Activated CD4-positive, alpha-beta memory T cell treated with anti-CD3 and anti-CD28 coated beads for 36 hours (primary cell): ENCODE measurements at places on chromosomes 1 and 21. TPM values are rescaled to one million over a fixed set of nuclear protein-coding genes. Genes with fewer than 3 reads are reported as not detected.

The OSCP1 gene
- 1.8 TPM for total RNA-seq

DNA sequence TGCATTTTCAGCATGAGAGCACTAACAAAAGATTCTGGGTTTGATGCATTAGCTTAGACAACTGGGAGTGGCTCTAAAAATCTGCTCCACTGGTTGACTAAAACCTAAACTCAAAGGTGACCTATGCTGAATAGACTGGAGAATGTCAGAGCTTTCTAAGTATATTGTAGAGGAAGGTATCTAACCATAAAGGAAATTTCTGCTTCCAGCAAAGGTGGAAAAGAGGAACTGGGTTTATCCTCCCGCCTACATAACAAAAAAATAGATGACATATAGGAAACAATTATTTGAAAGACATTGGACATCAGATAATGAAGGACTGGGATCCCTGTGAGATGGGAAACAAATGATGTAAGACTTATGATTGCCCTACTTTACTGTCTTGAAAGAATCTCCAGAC, 35.8 kb upstream of the CR2 start:
- DNase-seq = no peak

GRCh38 chr1:39646232-39647081, 7.0 kb upstream of the HEYL start:
- DNase-seq = no peak

DNA sequence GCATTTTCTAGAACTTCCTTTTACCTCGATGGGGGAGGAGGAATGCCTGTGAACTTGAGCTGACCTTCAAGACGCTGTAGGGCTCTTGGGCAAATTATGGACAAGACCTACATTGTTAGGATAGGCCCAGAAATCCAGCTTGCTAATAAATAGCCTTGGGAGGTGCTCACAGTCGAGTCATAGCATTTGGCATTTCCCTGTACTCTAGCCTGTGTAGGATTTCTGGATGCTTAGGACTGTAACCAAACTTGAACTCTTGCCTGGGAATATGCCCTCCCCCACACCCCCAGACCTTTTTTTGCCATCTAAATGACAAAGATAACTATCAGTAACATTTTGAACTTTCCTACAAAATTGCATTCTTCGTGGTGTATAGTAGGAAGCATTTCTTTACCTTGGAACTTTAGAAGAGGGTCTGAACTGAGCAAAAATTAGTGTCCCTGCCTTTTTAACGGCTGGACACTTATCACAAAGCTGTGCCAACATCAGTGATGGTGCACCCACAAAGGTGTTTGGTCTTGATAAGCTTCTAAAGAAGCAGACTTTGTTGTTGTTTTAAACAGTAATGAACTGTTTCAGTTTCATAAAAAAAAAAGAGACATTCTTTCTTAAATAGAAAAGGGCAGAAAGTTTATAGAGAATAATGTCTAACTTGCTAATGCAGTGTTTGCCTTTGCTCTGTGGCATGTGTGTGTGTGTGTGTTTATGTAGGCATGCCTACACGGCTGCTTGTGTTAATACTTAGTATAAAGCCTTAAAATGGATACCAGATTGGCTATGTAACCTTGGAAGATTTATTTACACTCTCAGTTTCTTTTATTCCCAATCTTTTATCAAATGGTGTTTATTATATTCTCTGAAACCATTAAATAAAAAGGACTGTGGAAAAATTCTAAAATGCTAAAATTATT, 88.2 kb downstream of the NFIA start:
- no peak for DNase-seq

GRCh38 chr1:55943012-55943411, 636.4 kb downstream of the PLPP3 start:
- no peak for DNase-seq

DNA sequence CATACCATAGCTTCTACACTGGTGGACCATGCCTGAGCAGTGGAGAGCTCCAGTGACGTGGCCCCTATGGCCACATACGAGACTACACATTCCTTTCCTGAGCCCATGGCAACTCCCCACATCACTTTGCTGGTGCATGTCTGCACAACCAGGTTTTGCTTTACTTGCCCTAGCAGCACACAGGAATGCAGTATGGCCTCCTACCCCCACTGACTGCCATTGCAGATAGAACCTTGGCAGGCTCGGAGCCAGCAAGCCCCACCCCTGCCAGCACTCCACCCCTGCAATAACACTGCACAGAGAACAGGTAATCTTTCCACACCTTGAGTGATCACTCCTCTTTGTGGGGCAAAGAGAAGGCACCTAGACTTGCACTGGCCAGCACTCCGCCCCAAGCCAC, 531.9 kb upstream of the CAMK1G start:
- no peak for DNase-seq

GRCh38 chr1:193310564-193310963, 124.2 kb upstream of the B3GALT2 start:
- no peak for DNase-seq

DNA sequence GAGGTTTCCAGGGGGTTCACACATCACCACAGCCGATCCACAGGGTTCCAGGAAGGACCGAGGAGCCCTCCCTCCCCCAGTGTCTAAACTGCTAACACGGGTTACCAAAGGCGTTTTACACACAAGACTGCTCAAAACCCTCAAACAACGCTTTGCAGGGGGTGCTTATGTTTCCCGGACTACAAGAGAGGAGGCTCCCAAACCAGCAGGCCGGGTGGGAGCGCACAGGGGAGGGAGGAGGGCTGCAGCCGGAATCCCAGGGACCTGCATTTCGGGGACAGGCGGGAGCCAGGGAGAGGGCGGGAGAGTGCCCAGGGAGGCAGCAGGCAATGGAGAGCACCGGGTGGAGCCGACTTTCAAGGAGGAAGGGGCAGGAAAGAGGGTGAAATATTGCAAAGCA, 50.8 kb downstream of the ACBD3 start:
- DNase-seq = no peak

The AKR7A2 gene
- total RNA-seq = 45.5 TPM

The DMBX1 gene
- 0.12 TPM for total RNA-seq

- DNase-seq = no peak
These were observed 46.8 kb downstream of the SAMSN1 start for GRCh38 chr21:14499316-14499715.

- DNase-seq = no peak
These were observed 605.8 kb upstream of the ADAMTS5 start for GRCh38 chr21:27572696-27573095.

DNA sequence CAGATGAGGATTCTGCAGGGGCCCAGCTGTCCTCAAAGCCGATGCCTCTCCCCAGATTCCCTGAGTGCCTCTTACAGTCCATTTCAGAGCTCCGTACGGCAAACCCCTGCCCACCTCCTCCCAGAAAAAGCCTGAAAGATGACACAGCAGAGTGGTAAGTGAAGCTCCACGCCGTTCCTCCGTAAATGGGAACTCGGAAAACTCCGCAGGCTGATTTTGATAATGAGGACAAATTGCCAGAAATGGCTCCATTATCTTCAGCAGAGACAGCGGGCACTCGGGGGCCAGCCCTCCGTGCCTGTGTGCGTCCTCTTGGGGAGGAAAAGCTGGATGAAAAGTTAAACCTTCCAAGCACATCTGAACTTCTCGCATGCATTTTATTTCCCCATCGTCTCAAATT, 81.1 kb downstream of the NPHP4 start:
- DNase-seq = no peak

GRCh38 chr1:181587870-181588438, 104.6 kb downstream of the CACNA1E start:
- DNase-seq = no peak

DNA sequence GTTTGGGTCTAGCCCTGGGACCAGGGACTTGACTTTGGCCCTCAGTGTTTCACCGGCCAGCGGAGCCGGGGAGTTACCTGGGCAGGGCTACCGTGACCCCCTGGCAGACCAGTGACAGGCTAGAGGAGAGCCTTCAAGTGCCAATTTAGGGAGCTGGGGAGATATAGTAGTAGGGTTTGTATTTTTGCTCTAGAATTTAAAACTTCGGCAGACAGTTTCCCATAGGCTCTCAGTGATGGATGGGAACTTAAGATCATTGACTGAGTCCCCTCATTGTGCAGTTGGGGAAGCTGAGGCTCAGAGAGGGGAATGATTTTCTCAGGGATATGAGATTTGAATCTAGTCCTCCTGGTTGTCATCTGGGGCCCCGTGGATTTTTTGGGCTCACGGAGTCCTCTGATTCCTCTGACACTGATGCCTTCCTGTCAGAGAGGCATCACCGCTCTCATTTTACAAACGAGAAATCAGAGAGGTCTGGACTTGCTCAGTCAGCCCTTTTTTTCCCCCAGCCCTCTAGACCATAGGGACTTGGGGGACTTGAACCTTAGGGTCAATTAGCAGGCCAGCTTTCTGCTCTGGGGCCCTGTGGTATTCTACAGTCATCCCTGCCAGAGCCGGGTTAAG, 58.3 kb upstream of the ACOT11 start:
- DNase-seq = no peak

- no peak for DNase-seq
These were observed 203.1 kb downstream of the DENND1B start for GRCh38 chr1:197572169-197572568.

DNA sequence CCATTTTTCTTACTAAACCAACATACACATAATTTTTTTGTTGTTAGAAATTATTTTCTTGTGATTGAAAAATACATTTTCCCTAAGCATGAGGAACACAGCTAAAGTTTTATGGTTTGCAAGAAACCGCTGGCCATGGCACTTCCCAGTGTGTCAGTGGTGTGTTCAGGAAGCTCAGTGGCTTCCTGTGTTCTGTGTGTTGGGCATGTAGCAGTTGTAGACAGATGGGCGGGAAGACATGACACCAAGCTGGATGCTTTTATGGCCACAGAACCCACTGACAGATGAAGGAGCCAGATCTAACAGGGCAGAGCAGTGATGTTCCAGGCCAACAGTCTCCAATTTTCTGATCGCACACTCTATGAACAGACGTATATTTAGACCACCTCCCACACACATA, 119.8 kb downstream of the GALNT2 start:
- DNase-seq = no peak

The SPRR3 gene
- not detected for total RNA-seq

- no peak for DNase-seq
These were observed 206.9 kb downstream of the NEGR1 start for GRCh38 chr1:72075425-72075824.

GRCh38 chr1:119783354-119784185, 14.9 kb upstream of the HMGCS2 start:
- DNase-seq = no peak

The ARHGAP29 gene
- 0.38 TPM for total RNA-seq

The GPR52 gene
- total RNA-seq = 0.56 TPM

DNA sequence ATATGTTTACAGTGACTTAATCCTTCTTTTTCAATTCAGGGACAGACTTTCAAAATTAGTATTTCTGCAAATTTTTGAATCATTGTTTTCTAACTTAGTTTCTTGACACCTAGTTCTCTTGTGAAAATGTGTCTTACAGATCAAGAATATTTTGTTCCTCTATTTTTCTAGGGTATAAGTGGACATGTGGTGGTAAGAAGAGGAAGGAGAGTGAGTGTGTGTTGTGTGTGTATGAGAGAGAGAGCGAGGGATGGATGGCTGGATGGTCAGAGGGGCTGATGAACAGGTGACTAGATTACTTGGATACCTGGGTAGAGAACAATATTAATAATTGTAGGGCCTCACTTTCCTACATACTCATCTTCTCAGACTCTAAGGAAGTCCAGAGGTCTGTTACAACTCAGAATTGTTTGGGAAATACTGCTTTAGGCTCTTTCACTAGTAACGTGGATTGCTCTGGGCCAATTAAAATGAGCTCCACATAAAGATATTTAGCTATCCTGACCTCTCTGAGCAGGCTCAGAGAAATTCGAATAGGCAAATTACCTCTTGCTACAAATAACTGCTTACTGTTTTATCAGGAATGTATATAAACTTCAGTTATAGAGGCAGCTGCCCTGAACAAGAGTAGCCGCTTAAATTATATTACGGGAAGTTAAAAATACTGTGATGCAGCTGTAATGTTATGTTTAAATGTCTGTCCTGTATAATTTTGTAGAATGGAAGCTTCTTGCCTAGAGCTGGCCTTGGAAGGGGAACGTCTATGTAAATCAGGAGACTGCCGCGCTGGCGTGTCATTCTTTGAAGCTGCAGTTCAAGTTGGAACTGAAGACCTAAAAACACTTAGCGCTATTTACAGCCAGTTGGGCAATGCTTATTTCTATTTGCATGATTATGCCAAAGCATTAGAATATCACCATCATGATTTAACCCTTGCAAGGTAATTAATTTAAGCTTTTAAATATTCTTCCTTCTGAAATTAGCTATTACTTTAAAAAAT, 19.7 kb downstream of the GPSM2 start:
- no peak for DNase-seq

GRCh38 chr1:66282891-66283621, 250.9 kb upstream of the SGIP1 start:
- no peak for DNase-seq

- DNase-seq = no peak
These were observed 7.1 kb downstream of the COL6A1 start for GRCh38 chr21:45988366-45989347.

The AIRE gene
- not detected for total RNA-seq

DNA sequence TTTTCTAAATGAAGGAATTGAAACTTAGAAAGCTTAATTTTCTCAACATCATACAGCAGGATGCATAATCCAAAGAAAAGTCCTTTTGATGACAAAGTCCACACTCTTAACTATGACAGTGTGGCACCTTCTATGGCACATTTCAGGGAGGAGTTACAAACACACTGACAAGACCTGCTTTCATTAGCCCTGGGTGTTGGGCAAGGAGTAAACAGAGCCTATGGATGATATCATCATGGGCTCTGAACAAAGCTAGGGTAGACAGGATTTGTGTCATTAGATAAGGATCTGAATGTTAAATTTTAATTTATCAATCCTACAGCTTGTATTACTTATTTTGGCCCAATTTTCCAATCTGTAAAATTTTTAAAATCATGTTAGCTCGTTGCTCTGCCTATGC, 62.6 kb upstream of the DENND1B start:
- no peak for DNase-seq

GRCh38 chr1:174702011-174702410, 254.2 kb downstream of the GPR52 start:
- DNase-seq = no peak

GRCh38 chr21:36494557-36494956, 14.6 kb upstream of the CLDN14 start:
- no peak for DNase-seq

DNA sequence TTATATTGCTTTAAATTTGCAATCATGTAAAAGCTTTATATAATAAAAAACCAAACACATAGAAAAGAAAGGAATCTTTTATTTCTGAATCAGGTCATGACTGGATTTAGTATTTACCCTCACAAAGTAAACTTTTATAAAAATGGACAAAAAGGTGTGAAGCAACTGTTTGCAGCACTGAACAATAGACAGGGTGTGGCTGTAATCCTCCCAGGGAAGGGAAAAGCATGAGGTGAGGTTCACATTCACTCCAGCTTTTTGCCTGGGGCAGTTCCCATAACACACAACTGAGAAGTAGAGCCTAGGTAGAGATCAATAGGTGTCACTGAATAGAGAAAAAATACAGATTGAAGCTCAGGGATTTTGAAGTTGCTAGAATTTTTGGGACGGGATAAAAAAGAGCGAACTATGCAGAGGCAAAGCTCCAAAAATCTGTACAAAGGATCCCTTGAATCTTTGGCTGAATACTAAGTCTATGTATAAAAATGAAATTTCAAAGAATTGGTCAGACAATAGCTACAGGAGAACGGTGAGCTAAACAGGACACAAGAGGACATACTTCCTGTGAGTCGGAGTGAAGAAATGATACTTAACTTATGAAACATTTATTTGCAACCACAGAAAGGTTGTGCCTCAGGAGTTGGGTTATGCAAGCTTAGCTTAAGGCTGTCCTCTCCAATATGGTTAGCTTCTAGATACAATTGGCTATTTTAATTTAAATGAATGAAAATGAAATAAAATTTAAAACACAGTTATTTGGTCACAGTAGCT, 162.0 kb upstream of the ZP4 start:
- no peak for DNase-seq
